NCI-H1436 (cell line): ENCODE measurements at places on chromosomes 11 and 22.

- DNase-seq, result no peak
These were observed 145.5 kb upstream of the BLID start for GRCh38 chr11:122261546-122261945.

- no peak for DNase-seq
These were observed 189.0 kb downstream of the DDX10 start for GRCh38 chr11:108853864-108854263.

DNA sequence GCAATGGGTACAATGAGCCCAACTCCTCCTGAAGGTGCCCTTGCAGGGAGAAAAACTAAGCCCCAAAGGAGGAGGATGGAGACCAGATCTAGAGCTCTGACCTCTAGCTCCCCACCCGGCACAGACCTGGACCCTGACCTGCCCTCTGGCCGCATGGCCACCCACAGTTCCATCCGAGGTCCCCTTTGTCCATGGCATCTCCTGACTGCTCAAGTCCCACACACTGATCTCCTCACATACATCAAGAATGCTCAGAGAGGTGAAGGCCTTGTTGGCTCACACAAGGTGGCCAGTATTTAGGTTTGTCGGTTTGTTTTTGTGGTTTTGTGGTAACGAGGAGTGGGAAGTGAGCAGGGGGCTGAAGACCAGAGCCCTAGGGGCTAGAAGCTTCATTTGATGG, 423.5 kb upstream of the B3GAT1 start:
- DNase-seq, result no peak

GRCh38 chr11:67227726-67228125, 38.5 kb upstream of the GRK2 start:
- no peak for DNase-seq

GRCh38 chr22:49953027-49953679, 7.4 kb upstream of the PIM3 start:
- no peak for DNase-seq

DNA sequence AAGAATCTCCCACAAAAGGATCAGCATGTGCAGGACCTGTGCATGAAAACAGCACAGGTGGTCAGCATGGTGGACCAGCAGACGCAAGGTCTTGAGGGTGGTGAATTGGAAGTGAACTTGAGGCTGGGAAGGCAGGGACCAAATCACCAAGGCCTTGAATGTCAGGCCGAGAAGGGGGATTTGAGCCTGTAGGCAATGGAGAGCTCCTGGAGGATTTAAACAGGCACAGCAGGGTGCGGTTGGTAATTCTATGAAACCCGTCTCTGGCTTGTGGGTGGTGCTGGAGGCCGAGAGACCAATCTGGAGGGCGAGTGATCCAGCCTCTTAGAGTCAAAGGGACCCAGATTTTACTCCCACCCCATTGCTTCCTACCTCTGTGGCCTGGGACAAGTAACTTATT, 2.4 kb downstream of the TSKU start:
- no peak for DNase-seq

- DNase-seq, result no peak
These were observed 29.9 kb downstream of the LRFN4 start for GRCh38 chr11:66886671-66887221.

DNA sequence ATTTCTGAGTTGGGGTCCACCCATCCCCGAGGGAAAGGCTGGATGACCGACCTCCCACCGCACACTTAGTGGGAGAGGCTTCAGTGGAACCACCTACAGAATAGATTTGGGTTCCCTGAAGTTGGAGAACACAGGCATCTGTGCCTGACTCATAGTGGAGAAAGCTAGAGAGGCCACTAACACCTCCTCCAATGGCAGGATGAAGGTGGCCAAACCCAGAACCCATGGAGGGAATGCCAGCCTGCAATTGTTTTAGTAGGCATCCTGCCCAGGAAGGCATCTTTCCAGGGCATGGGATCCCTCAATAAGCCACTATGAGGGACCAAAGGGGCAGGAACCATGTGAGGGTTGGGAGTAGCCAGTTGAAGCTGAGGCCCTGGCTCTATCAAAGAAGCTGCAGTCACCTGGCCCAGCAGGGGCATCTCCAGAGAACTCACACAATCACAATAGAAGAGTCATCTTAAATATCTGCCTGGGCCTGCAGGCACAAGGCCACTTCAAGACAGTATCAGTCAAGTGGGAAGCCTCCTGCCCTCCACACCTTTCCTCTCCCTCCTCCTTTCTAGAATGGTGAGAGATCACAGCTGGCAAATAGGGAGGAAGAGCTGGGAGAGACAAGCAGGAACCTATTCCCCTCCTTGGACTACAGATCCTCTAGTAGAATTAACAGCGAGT, 124.1 kb upstream of the CSNK2A3 start:
- no peak for DNase-seq

DNA sequence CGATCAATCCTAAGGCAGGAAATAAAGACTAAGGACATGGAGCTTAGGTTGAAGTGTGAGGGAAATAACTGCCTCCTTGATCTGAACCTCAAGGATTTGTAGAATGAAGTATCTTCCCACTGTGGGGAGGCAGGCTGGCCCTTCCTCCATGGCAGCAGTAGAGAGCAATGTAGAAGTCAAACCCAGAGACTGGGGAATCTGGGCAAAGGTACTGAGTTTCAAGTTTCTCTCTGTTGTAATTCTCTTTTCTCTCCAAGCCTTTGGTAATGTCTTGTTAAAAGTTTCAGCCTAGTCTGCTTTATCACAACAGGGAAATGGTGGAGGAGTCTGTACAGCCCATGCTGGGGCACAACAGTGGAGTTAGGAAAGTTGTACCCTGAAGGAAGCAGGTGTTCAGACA, 49.5 kb downstream of the ADM start:
- no peak for DNase-seq

DNA sequence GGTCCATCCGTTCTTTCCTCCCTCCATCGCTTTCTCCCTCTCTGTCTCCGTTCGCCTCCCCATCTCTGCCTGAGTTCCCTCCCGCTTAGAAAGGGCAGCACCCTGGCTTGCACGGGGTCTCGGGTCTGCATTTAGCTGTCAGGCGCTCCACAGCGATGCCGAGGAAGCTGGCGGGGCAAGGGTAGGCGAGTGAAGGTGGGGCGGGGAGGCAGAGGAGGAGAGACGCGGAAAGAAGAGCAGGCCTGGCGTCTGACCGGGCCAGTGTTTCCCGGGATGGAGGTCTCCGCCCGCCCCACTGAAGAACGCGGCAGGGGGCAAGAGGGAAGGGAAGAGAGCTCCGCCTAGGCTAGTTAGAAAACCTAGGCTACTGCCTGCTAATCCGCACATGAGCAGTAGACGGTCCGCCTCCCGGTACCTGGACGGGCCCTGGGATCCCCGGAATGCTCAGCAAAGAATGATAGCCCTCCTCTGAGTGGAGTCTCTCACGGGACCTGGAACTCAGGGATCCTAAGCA, 3922.5 kb upstream of the OR11H1 start:
- no peak for DNase-seq

DNA sequence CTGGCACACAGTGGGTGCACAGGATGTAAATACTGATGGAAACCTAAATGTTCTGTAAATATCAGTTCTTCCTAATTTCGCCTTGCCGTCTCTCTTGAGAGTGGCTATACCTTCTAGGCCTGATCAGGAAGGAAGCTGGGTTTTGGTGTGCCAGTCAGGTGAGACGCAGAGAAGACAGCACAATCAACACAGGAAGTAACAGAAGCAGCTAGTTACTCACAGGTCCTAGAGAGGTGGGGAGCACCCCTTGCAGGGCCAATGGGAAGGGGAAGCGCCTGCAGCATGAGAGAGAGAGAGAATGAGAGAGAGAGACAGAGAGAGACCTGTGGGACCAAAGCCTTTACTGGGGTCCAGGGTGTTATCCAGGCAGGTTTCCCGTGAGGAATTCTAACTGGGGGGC, 80.8 kb downstream of the FBLN1 start:
- no peak for DNase-seq

DNA sequence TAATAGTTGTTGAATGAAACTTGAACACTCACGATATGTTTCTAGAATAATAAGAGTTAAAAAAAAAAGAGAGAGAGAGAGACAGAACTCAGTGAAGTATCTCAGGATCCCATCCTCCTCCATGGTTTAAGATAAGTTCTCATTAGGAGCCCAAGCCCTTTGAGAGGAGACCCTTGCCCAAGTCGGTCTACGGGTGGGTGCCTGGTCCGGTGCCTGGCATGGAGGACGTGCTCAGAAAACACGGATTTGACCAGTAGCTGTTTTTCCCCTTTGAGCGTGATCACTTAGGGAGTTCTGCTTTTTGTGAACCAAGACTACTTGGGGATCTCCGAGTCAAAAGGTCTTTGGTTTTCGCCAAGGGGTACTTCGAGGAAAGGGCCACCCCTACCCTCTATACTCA, 40.6 kb downstream of the CACNG2 start:
- DNase-seq, result no peak

GRCh38 chr11:68750195-68751003, 921 bp downstream of the TESMIN start:
- DNase-seq, result no peak

- no peak for DNase-seq
These were observed 742.8 kb downstream of the FAM181B start for GRCh38 chr11:81990659-81991443.

GRCh38 chr11:27196203-27196897, 155.7 kb downstream of the BBOX1 start:
- no peak for DNase-seq

DNA sequence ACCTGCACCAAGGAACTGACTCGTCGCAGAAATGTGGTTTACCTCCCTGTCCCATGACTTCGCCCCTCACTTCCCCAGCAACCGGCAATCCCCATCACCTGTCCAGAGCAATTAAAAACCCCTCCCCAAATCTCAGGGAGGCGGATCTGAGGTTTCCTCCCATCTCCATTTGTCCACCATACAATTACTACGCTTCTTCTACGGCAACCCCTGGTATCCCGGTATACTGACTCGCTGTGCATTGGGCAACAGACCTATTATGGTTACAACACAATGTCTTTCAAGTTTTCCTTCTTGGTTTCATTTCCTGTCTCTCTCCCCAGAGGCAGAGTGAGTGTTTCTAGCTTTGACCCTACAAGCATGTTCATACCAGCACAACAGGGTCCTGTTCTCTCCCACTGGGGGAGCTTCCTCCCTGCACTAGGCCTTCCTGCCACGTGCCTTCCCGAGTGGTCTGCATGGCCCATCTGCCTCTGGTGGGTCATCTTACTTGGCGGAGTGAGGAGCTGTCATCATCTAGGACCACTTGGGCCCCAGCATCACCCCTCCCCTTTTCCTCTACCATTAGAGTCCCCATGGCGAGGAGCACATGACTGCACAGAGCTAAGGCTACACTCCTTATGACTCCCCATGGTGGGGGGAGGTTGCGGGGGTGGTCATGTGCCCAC, 30.3 kb upstream of the NAP1L4 start:
- no peak for DNase-seq

GRCh38 chr11:44970293-44970692, 19.6 kb upstream of the TP53I11 start:
- no peak for DNase-seq

GRCh38 chr11:124070915-124071622, 29.9 kb upstream of the OR10G7 start:
- peak; percentile 33 for DNase-seq

DNA sequence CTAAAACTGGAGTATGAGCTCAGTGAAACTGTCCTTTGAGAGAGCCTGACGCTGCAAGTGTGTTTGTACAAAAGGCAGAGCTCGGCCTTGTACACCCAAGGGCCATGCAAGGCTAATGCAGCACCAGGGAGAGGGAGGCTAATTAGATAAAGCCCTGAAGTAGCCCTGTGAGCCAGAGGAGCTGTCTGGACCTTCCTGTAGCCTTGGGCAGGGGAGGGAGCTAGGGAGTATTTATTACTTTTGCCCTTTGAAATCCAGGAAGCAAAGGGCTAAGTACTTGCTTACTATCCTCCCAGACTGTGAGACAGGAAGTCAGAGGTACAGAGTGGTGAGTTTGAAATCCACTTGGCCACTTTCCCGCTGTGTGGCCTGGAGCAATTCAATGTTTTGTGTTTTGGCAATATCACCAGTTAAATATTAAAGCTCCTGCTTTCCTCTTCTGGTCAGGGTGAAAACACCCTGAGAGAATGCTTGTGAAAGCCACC, 10.2 kb upstream of the LDHA start:
- DNase-seq, result no peak

- DNase-seq, result no peak
These were observed 9.1 kb upstream of the NAALADL1 start for GRCh38 chr11:65067446-65067845.

- no peak for DNase-seq
These were observed 686.2 kb downstream of the METTL15 start for GRCh38 chr11:28794405-28794804.

- DNase-seq, result no peak
These were observed 8.8 kb downstream of the SCUBE2 start for GRCh38 chr11:9082575-9082974.

GRCh38 chr22:38452373-38453065, 2.5 kb downstream of the KCNJ4 start:
- no peak for DNase-seq

- peak; percentile 36 for DNase-seq
These were observed 46.4 kb downstream of the EIF3F start for GRCh38 chr11:8033305-8034105.

GRCh38 chr22:40877488-40877887, 15.6 kb upstream of the DNAJB7 start:
- no peak for DNase-seq

GRCh38 chr11:34037016-34037415, 14.5 kb upstream of the CAPRIN1 start:
- no peak for DNase-seq

GRCh38 chr11:115184901-115185300, 319.3 kb downstream of the CADM1 start:
- DNase-seq, result no peak

DNA sequence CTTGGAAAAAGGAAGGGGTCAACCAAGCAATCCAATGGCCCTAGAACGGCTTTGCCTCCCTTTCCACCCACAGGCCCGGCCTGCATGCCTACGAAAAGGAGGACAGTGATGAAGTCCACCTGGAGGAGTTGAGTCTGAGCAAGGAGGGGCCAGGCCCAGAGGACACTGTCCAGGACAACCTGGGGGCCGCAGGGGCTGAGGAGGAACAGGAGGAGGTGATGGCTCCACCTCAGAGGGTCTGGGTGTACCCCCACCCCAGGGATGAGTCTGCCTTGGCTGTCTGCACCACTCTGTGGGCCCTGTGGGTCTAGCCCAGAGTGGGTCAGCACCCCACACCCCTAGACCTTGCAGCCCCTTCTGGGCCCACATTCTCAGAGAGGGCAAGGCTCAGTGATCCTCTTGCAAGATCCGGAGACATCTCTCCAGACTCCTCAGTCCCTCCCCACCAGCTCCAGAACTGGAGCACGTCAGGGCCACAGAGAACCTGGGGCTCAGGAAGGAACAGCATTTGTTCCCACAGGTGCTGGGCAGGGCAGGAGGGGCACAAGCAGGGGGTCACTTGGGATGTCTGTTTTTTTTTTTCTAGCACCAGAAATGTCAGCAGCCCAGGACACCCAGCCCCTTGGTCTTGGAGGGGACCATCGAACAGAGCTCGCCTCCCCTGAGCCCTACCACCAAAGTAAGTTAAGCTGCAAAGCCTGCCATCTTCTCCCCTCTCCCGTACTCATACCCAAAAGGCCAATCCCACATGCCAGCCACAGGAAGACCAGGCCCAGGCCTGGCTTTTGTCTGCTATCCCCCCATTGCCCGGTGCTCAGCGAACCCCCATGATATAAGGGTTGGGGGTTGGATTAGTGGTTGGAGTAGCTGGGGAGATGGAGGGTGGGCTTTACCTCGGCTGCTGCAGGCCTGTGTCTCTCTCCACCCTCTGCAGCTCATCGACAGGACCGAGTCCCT, 8.1 kb downstream of the PRR33 start:
- DNase-seq, result no peak
